Karpas-422 (cell line): ENCODE measurements at places on chromosomes 1 and 21.

DNA sequence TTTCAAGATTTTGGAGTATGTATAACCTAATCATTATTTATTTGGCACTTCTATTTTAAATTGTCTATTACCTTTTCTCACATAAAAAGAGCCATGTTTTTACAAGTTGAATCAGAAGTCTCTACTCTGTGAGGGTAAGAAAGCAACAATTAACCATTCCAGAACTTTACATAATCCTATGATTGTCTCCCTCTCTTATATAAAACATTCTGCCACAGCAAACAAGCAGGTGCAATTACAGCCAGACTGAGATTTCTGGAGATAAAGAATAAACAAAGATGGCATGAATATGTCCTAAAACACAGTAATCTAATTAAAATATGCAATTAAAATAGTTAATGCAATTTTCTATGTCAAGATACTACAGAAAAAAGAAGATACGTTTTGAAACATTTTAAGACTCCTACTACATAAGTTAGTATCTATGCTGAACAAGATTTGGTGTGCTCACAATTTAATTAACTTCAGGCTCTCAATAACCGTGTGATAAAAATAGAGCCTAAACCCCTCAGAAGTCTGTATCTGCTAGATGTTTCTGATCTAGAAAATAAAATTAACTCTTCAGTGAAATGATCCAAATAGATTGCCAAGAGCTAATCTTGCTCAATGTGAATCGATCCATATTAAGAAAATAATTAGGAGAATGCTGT lies 13.7 kb upstream of the TMPRSS15 start:
- DNase-seq: no peak

GRCh38 chr21:25568246-25568645 lies 39.0 kb downstream of the MRPL39 start:
- no peak for DNase-seq

DNA sequence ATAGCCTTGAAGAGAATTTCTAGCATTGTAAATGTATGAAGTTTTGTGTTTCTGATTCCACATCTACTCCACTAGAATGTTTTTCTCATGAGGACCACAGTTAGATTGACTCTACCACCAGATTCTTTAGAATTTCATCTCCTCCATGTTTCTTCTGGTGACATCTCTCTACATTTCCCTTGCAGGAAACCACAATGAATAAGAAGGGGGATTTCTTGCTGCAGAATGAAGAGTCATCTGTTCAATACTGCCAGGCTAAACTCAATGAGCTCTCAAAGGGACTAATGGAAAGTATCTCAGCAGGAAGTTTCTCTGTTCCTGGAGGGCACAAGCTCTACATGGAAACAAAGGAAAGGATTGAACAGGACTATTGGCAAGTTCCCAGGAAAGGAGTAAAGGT lies 18.6 kb downstream of the GBP6 start:
- DNase-seq: no peak

DNA sequence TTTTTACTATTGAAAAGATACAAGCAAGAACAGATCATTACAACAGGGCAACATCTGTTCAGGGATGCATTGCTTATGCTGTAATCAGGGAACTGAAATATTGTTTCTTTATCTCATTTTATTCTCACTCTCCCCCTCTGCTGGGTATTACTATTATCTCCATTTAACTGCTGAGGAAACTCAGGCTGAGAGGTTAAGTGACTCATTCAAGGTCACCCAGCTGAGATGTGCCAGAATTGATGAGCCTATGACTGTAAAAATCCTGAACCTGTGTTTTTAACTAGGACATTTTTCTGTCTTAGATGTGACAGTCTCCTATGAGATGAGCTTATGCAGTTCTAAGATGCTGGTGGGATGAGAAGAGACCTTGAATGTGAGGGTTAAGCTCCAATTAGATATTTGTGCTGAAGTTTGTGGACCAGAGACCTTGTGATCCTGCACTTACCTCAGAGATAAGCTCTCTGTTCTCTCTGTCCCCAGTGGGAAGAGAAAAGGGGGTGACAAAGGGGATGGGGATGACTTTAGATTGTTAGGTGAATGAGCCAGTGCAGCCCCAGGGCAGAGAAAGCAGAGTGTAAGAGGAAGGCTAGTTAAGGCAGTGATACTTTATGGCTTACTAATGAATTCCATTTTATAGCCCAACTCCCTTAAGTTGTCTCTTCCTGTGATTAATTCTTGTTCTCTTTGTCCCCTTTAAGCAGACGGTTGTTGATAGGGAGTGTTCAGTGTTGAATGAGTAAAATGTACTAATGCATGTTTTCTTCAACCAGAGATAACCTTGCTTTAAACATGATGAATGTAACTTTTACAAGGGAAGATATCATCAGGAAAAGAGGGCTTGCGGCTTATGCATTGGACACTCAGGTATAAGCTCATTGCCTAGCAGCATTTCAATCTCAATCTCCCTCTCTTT lies 111.4 kb downstream of the HLX start:
- no peak for DNase-seq

- DNase-seq: no peak
Measured at GRCh38 chr1:167173516-167174184, 47.0 kb upstream of the POU2F1 start.

DNA sequence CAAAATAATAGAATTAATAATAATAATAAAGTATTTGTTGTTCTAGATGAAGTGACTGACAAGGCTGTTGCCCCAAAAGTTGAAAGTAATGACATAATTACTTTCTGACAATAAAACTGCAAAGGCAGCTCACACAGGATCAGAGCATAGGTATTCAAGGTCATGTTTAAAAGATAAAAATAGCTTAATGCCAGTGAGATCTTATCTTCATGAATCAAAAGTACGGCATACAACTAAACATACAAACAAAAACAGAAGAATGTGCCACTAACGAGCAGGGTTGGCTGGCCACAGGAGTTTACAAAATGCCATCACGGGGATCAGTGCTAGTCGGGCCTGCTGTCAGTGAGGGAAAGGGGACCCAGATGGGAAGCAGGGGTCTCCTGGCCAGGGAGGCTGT lies 22.4 kb upstream of the TMPRSS2 start:
- no peak for DNase-seq

GRCh38 chr1:55957276-55957675 lies 622.1 kb downstream of the PLPP3 start:
- DNase-seq: no peak

DNA sequence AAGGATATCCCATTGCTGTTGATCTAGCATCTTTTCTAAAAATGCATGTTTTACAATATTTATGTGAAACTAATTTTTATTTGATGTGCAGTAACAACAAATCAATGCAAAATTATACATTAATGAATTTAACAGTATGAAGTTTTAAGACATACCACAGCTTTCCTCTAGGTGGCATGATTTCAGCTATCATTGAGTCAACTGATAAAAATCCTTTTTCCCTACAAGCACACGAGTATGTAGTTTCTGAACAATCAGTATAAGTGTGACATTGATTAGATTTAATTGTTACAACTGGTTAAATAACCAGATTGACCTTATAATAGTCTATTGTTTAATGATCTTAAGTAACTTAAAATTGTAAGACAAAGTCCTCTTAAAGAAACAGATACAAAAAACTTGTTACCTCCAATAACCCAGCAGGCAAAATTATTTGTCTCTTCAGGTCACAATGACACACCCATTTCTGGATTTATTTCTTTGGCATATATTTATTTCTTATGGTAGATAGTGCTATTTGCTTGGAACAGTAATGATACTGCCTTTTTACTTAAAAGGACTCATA lies 5.8 kb upstream of the TGFB2 start:
- peak; percentile 66 for DNase-seq

- DNase-seq: no peak
Measured at GRCh38 chr1:231727171-231727570, 100.6 kb downstream of the DISC1 start.

DNA sequence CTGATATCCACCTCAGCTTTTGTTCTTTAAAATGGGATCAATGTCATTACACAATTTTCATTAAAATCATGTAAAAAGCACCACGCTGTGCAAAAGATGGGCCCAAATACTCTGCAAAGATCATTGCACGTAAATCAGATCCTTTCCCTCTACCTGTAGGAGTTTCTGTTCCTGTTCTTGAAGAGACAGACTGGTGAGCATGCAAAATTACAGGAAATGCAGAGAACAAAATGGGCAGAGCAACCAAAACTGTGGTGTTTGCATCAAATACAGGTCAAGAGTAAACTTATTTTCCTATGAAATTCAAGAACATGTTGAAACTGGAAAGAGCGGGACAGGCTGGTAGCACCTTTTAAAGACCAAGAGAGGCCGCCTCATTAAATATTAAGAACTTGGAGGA lies 294.9 kb upstream of the ADGRL2 start:
- no peak for DNase-seq

GRCh38 chr1:184388319-184388889 lies 1.6 kb downstream of the C1orf21 start:
- DNase-seq: no peak

- peak; percentile 82 for DNase-seq
Measured at GRCh38 chr1:160997323-160998038, 23.5 kb downstream of the F11R start.

- no peak for DNase-seq
Measured at GRCh38 chr1:236064674-236065508, at the start of gene NID1. Gene NID1, minus strand, starts transcription at chr1:236065090. Its CDS starts 11 bp downstream, at chr1:236065079.

- no peak for DNase-seq
Measured at GRCh38 chr21:38847556-38847955, 41.8 kb downstream of the ETS2 start.

- DNase-seq: no peak
Measured at GRCh38 chr1:193769651-193770050, 583.2 kb upstream of the B3GALT2 start.

DNA sequence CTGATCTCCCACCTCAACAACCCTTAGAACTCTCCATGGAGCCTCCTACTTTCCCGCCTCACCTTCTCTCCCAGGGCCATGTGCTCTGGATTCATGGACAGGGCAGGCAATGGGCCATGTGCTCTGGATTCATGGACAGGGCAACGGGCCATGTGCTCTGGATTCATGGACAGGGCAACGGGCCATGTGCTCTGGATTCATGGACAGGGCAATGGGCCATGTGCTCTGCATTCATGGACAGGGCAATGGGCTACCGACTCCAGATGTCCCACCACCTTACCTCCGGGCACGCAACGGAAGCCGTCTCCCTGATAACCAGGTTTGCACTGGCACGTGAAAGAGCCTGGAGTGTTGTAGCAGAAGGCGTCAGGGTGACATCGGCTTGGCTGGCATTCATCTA lies 53.2 kb downstream of the NID1 start:
- no peak for DNase-seq

GRCh38 chr1:200233393-200233792 lies 176.4 kb downstream of the ZNF281 start:
- DNase-seq: no peak

DNA sequence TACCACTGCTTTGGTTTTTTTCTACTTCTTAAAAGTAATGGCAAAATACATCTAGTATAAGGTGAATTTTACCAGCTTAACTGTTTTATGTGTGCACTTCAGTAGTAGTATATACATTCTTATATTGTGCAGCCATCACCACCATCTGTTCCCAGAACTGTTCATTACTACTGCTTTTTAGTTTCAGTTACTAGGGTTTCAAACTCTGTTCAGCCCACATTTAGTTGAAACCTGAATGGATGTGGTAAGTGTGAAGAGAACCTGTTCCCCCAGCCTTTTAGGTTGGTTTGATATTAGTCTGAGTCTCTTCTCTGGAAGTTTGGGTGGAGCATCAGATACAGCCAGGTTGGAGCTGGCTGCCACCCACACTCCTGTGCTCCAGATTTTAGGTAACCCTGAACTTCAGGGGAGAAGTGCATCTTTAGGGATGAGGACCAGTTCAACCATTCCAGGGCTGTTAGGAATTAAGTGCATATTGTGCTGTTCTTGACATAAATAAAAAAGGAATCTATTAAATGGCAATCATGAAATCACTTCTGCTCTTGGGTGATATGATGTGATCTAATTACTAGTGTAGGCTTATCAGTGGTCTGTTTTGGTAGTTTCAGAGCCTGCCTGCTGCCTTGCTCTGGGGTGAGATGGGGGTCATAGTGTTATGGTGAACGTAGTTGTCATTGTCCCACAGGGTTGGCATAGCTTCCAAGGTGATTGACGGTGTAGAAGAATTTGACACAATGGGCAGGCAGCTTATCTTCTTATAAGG lies 32.1 kb downstream of the URB2 start:
- DNase-seq: peak; percentile 24

DNA sequence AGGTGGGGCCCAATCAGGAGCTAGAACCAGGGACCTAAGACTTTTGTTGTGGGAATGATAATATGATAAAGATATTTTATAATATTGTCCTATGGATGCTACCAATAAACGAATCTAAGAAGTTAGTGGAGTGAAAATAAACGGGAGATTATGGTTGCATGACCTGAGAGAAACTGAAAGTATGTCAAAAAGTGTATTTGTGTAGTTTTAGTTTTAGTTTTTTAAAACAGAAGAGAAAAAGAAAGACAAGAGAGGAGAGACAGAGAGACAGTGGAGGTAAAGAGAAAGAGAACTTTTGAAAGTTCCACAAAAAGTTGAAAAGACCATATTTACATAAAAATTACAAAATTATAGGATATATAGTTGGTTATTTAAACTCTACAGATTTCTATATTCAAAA lies 64.1 kb upstream of the TMPRSS15 start:
- no peak for DNase-seq

DNA sequence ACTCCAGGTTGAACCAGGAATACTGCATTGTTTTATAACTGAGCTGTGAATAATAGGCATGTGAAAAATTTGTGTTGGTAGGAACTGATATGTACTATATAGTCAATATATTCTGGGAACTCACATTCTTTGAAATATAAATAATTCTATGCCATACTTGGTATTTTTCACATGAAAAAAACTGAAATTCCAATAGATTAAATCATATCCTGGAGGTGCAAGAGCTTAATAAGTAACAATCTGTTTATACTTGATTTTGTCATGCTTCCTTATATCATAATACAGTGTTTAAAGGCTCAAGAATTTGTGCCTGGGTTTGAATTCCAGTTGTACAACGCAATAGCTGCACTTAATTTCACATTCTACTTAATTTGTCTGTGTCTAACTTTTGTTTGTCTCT lies 387.0 kb downstream of the USP25 start:
- DNase-seq: no peak

GRCh38 chr1:185058110-185058509 lies 12.8 kb downstream of the RNF2 start:
- no peak for DNase-seq

- peak; percentile 42 for DNase-seq
Measured at GRCh38 chr1:228898582-228898992, 163.3 kb downstream of the RHOU start.

GRCh38 chr1:22932803-22933470 lies 39.7 kb downstream of the LACTBL1 start:
- DNase-seq: no peak

DNA sequence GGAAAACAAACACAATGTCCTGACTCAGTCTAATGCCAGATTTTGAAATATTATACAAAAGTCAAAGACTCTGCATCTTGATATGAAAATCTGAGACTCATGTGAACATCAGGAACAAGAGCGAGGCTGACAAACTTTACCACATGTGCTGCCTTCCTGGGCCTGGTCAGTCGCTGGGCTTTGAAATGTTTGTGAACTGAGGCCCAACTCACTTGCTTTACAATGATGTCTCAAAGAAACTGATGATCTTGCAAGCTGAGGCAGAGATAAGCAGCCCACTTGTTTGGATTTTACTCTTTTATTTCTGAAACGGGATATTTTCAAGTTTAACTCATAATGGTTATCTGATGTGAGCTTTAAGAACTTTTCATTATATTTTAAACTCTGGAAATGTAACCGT lies 2.1 kb downstream of the BCAR3 start:
- no peak for DNase-seq
